ENCODE measurements at places on chromosomes 6 and 20.

DNA sequence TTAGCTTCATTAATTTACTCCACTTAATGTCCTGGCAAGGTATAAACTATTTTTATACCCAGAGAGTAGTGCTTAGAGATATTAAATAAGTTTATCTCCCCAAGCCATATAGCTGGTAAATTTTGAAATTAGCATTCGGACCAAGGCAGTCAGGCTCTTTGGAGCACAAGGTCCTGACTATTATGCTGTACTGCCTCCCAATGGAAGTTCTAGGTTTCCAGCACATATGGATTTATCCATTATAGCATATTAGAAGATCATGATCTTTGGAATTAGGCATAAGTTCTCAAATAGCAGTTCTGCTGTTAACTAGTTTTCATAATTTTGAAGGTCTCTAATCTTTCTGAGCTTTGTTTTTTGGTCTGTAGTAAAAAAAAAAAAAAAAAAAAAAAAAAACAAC lies 835.3 kb upstream of the EPHA7 start:
- no peak for ATAC-seq

DNA sequence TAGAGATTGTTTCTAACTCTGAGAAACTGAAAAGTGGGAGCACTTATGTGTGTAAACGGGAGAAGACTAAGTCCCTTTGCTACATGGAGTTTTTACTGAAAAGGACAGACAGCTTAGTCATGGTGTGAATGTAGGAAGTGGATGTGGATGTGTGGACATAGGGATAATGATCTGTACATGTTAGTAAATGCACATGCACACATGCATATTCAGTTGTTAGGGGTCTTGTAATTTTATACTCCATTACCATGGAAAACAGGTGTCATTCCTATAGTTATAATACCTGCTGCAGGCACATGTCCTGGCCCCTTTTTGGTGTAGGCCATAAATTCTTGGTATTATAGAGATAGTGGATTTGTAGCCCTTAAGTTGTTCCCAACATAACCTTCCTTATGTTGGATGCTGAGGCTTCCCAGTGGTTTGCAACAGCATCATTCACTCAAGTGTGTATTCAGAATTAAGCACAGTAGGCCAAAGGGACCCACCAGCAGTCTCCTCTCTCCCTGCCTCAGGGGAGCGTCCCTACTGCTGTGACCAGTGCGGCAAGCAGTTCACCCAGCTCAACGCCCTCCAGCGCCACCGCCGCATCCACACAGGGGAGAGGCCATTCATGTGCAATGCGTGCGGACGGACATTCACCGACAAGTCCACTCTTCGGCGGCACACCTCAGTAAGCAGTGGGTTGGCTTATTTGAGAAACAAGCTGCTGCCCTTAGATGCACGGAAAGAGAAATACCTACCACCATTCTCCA lies 7.3 kb downstream of the GZF1 start:
- no peak for ATAC-seq

GRCh38 chr6:5279891-5280338 lies 18.6 kb downstream of the FARS2 start:
- peak; percentile 59 for ATAC-seq

GRCh38 chr6:111724505-111724904 lies 118.8 kb upstream of the TRAF3IP2 start:
- ATAC-seq: peak; percentile 98

GRCh38 chr20:56861590-56861989 lies 232.5 kb downstream of the TFAP2C start:
- no peak for ATAC-seq

DNA sequence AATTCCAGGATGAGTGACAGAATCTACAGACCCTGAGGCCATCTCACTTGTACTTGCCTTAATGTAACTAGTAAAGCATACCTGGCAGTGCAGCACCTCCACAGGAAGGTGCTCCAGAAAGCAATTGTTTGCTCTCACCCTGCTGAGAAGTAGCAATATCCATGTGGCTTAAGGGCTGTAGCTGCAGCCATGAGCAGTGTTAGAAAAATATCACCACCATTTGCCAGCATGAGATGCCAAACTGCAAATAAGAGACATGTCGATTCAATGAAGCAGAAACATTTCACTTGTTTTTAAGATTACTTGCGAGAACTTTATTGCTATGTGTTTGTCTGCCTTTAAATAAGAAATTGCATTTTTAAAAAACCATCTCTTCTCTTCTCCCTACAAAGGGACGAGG lies 151.5 kb downstream of the PRL start:
- ATAC-seq: no peak

GRCh38 chr20:13771853-13772453 lies 12.8 kb downstream of the ESF1 start:
- no peak for ATAC-seq

- no peak for ATAC-seq
Measured at GRCh38 chr20:64238115-64238825, 17.3 kb upstream of the PCMTD2 start.

DNA sequence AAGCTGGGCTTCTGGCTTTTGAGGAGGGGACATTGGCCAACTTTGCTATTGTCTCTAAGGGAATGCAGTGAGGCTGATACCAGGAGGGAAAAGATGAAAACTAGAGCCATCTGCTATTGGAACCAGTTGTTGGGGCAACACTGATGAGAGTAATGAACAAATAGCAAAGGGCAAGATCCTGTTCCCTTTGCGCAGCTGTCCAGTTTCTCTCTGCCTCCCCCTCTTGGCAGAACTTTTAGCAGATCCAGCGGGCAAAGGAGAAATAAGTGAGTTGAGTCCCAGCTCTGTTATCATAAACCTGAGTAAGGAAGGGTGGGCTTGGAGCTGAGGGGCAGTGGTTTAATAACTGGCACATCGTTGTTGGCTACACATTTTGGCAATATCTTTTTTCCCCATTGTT lies 126.8 kb downstream of the AKAP7 start:
- ATAC-seq: no peak

DNA sequence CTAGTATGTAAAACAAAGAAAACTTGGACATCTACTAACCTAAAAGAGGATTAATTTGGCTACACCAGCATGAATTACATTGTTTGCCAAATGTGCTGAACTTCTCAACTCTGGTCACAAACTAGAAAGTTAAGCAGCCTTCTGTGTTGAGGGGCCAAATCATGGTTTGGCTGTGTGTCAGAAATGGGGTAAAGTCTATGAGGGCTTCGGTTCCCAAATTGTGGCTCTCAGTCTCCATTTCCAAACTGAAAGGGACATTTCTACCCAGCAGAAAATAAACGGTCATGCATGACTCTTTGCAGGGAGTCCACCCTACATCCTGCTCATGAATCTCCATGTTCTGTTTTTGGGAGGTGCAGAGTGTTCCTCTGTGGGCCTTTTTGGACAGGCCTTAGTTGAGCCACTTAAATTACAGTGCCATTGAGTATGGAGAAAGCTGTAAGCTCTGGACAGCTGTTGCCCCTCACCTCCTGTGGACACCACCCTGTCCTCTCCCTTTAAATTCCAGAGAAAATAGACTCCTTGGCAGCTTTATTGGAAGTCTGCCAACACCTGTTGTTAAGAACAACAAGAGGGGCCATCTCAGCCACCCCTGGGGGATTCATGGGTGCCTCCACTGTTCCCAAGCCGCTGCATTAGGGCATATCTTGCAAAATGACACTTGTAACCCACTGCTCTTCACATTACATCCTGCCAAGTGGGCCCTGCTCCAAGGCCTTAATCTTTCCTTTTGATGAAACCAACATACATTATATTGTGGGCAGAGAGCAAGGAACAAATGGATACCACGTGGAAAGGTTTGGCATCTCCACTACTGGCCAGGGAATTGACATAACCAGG lies 27.5 kb upstream of the SNRPC start:
- no peak for ATAC-seq

DNA sequence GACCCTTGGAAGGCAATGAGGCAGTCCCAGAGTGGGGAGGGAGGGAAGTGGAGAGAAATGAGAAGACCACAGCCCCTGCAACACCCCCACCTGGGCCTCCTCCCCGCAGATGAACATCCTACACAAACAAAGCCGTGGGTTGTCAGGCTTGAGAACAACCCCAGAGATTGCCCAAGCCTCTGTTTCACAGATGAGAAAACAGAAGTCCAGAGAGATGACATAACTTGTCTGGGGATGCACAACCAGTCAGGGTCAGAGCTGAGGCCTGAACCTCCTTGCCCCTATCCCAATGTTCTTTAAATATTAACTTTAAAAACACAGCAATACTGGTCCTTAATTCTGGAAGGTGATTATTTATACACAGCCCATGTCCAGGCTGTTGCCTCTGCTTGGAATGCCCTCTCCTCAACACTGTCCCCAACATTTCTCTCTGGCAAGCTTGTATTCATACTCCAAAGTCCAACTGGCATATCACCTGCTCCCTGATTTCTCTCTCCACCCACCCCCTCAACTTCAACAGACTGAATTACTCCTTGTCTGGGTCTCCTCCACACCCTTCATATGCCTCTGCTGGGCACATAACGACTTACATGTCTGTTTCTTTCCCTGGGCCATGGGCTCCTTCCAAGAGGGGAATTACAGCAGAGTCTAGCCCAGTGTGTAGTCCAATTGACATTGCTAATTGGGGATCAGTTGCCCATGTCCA lies 135.5 kb upstream of the LRFN2 start:
- ATAC-seq: no peak

GRCh38 chr6:75345413-75345812 lies 60.8 kb upstream of the TMEM30A start:
- no peak for ATAC-seq

GRCh38 chr6:99093456-99094190 lies 145.9 kb upstream of the FBXL4 start:
- ATAC-seq: no peak

DNA sequence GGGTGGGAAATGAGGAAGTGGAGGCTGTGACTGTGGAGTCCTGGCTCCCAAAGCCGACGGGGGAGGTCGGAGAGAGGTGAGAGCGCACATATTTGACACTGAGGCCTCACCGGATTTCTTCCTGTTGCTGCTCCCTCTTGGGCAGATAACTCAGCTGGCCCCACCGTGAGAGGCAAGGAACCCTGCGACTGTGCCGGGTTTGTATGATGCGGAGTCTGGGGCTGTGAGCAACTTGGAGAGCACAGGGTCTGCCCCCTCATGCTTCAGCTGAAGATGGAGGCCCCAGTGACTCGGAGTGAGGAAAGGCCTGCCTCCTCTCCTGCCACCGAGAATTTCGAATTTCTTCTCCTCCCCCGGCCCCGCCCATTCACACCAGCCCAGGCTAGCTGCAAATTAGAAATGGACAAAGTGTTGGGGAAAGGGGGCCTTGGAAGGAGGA lies 160.6 kb downstream of the GRM4 start:
- ATAC-seq: no peak

- no peak for ATAC-seq
Measured at GRCh38 chr6:33424855-33425667, 5.2 kb downstream of the SYNGAP1 start.

GRCh38 chr6:90678049-90678779 lies 91.3 kb upstream of the MAP3K7 start:
- ATAC-seq: no peak

GRCh38 chr6:5501837-5502236 lies 240.5 kb downstream of the FARS2 start:
- ATAC-seq: no peak

GRCh38 chr20:15528391-15529111 lies 1044.7 kb downstream of the KIF16B start:
- no peak for ATAC-seq

- no peak for ATAC-seq
Measured at GRCh38 chr6:11263291-11263775, 30.9 kb upstream of the NEDD9 start.

GRCh38 chr20:39855056-39855455 lies 834.0 kb downstream of the MAFB start:
- ATAC-seq: no peak

DNA sequence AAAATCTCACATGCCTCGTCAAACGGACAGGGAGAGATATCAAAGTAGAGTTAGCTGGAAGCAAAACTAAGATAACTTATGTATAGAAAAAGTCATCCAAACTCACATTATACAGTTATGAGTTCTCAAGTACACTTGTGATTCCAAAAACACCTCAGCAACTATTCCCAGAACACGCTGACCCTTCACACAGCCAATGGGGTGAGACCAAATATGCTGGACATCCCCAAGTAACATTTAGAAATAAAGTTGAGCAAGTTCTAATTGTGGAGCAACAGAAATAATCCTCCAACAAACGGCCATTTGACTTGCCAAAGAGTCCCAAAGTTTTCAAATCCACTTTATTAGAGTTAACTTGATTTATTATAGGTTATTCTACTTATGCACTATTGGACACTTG lies 52.4 kb downstream of the LY86 start:
- ATAC-seq: no peak

GRCh38 chr6:52399511-52400312 lies 20.4 kb upstream of the EFHC1 start:
- ATAC-seq: no peak

DNA sequence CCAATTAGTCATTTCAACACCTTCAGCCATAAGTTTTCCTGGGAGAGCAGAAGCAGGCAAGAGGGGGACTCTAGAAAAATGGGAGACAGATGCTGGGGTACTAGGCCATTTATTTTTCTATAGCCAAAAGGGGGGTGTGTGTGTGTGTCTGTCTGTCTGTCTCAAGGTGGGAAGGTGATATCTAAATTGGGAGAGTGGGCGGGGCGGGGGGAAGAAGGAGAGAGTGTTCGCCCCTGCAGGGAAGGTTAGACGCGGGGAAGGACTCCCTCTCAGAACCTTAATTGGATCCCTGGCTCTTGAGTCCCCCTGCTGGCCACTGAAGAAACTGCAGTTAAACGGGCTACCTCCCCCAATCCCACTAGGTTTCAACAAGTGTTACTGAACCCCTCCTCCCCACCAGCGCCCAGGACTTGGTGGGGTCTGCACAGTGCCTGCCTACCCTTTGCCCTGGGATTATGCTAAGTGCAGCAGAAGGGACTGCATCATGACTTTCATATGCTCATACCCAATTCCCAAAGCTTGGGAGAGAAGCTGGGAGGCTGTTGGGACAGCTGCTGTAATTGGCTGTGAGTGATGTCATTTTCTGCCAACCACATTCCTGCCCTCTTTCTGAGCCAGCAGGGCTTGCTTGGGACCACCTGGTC lies 45.8 kb downstream of the FOXP4 start:
- ATAC-seq: peak; percentile 65

DNA sequence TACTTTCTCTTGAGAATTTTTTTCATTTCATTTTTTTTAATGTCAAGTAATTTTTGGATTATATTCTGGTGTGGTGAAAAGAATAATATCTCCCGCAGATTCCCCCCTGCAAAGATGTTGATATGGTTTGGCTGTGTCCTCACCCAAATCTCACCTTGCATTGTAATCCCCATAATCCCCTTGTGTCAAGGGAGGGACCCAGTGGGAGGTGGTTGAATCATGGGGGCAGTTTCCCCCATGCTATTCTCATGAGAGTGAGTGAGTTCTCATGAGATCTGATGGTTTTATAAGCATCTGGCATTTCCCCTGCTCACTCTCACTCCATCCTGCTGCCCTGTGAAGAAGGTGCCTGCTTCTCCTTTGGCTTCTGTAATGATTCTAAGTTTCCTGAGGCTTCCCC lies 58.7 kb upstream of the PMEPA1 start:
- no peak for ATAC-seq
